ENCODE measurements at places on chromosomes 1 and 21.

GRCh38 chr1:226109829-226110248 lies 47.3 kb downstream of the H3-3A start:
- DNase-seq = peak; percentile 98

GRCh38 chr21:46361176-46361575 lies 37.2 kb downstream of the PCNT start:
- DNase-seq = no peak

DNA sequence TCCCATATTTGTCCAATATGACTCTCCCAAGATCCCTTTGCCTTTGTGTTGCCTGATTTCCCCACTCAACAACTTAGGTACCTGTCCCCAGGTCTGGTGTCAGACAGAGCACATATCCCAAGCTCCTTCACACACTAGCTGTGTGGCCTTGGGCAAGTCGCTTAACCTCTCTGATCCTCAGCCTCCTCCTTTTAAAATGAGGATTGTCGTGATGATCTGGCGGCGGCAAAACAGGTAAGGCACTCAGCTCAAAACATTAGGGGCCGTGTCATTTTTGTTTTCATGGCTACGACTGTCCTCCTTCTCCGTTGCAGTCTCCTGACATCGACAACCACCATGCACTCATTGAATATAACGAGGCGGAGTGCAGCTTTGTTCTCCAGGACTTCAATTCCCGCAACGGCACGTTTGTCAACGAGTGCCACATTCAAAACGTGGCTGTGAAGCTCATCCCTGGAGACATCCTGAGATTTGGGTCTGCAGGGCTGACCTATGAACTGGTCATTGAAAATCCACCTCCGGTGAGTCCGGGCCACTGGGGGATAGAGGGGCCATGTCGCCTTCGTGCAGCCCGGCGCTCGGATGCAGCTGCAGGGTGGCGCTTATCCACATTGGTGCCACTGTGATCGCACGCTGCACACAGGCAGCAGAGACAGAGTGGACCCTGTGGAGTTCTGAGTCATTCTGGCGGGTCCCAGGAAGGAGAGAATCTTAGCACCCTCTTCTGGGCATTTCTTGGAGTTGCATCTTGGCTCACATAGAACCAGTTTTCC lies 25.2 kb downstream of the FHAD1 start:
- DNase-seq = peak; percentile 84

GRCh38 chr1:205261946-205262691 lies 34.4 kb downstream of the TMCC2 start:
- DNase-seq = no peak

DNA sequence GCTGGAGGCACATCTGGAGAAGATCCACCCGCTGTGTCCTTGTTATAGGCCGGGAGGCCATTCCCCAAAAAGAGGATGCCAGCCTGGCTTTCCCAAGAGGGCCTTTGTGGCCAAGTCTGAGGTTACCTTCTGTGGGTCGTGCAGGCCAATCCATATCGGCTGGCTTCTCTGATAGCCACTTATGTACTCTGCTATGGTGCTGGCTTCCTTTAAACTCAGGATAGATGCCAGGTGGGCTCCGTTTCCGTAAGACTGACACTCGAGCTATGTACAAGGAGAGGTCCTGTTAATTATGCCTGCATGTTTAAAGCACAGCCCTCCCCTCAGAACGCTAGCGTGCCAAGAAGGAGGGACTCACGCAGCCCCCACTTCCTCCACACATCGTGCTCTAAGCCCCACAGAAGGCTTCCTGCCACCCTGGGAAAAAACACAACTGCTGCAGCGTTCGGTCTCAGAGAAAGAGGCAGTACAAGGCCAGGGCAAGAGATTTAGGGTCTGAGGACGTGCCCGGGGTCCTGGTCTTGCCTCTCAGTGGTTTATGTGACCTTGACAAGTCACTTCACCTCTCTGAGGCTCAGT lies 11.6 kb downstream of the REG4 start:
- DNase-seq = no peak

DNA sequence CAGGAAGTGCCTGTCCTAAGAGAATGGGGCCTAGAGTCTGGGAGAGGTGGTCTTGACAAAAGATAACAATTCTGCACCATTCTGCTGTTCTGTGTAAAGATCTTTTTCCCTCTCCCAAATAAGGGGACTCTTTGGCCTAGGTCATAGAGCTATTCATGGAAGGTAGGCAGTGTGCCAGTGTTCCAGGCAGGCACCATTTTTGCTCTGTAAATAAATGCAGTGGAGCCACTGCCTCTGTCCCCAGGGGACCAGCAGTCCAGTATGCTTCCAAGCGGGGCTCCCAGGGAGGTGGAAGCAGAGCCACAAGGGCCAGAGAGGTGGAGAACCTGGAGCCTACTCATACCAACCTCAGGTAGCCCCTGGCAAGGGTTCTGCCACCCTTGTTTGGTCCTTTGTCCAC lies 25.9 kb downstream of the KCNA2 start:
- no peak for DNase-seq

- DNase-seq = no peak
Observed at GRCh38 chr1:116066868-116067565, 44.2 kb upstream of the MAB21L3 start.
